ENCODE measurements at places on chromosomes 11 and 22.

DNA sequence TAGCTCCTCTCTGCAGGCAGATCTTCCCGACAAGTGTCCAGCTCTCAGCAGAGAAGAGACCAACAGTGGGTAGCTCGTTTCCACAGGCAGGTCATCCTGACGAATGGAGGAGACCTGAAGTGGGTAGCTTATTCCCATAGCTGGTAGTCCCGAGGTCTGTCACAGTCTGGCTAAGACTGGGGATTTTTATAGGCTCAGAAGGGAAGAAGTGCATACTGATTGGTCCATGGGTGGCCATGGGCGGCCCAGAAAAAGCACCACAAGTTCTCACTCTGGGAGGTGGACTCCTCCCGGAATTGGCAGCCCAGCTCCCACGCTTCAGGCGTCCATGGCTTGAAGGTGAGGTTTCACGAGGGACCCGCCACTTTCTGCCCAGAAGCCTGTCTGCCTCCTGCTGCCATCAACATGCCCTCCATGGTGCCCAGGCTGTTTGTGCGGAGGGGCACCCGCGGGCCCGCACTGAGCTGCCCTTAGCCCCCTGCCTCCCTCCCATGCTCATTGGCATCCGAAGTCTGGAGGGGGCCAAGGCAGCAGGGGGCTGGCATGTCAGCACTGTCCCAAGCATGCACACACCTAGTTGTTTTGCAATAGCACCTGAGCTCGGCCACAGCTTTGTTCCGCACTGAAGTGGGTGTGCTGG lies 9.9 kb upstream of the MAP6 start:
- no peak for DNase-seq

GRCh38 chr11:94519478-94520084 lies 7.3 kb downstream of the C11orf97 start:
- DNase-seq, result no peak

DNA sequence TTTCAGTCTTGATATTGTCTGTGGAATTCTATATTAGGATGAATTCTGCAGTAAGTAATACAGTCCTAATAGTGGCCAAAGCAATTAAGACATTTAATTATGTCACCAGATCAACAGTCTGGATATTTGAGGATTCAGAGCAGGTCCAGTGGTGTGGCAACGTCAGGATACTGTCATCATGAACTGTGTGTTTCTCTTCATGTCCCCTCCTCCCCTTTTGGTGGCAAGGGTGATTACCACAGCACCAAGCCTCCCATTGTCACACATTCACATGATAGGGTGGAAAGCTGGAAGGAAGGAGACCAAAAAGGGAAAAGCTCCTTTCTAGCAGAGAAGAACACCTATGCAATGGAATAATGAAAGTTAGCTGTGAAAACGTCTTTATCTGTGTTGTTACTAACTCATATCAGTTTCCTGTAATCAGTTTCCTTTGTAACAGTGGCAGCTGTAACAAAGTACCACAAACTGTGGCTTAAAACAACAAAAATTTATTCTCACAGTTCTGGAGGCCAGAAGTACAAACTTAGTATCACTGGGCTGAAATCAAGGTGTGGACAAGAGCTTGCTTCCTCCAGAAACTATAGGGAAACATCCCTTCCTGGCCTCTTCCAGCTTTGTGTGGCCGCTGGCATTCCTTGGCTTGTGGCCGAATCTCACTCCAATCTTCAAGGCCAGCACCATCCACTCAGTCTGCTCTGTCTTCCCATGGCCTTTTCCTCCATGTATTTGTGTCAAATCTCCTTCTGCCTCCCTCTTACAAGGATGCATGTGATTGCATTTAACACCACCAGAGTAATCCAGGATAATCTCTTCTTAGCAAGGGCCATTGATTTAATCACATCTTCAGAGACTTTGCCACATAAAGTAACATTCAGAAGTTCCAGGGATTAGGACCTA lies 6.5 kb upstream of the RBM14 start:
- no peak for DNase-seq

GRCh38 chr22:24224468-24224867 lies 20.4 kb downstream of the GGT5 start:
- DNase-seq, result no peak

All from stimulated activated naive B cell treated with anti-CD40 and anti-IgM and Interleukin-4, amounts not matched to agents 10 μg/mL and 1 μg/mL and 100 μg/mL, for 72 hours (primary cell).